ENCODE measurements at places on chromosomes 1 and 21.
A peak's percentile ranks its signal among the peaks of the same experiment; 100 is the strongest.

DNA sequence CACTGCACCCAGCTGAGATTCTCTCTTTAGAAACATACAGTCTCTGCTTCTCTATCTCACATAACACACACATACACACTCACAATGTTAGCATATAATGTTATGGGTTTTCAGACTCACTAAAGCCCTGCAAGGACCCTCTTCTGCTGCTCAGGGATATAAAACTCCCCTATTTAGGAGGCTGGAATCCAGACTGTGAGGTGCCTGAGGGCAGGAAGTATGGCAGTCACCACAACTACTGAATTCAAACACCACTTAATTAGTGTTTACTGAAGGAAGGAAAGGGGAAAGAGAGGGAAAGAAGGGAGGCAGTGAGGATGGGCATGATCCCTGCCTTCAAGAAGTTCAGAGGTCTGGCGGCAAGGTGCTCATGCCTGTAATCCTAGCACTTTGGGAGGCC lies 7.8 kb upstream of the CDK18 start:
- DNase-seq: no peak

- DNase-seq: no peak
Observed at GRCh38 chr1:198083549-198083948, 73.2 kb upstream of the NEK7 start.

DNA sequence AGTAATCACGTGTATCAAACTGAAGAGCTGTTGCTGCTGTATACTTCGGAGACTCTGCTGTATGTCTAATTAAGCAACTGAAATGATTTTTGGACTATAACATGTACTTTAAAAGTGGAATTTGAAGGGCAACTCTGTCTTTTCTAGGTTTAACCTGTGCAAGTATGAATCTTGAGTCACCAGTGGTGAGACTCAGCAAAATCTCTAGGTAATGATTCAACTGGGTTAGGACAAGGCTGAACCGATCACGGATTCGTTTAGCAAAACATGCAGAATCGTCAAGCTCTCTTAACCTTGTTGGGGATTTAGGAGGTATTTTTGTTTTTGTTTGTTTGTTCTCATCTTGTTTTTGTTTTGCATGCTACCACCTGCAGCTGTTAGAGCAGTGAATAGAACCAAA lies 149.6 kb downstream of the CYYR1 start:
- DNase-seq: no peak

GRCh38 chr21:26732432-26733221 lies 112.6 kb downstream of the ADAMTS1 start:
- peak; percentile 4 for DNase-seq

- DNase-seq: no peak
Observed at GRCh38 chr1:227919906-227920305, 27.8 kb downstream of the WNT9A start.

DNA sequence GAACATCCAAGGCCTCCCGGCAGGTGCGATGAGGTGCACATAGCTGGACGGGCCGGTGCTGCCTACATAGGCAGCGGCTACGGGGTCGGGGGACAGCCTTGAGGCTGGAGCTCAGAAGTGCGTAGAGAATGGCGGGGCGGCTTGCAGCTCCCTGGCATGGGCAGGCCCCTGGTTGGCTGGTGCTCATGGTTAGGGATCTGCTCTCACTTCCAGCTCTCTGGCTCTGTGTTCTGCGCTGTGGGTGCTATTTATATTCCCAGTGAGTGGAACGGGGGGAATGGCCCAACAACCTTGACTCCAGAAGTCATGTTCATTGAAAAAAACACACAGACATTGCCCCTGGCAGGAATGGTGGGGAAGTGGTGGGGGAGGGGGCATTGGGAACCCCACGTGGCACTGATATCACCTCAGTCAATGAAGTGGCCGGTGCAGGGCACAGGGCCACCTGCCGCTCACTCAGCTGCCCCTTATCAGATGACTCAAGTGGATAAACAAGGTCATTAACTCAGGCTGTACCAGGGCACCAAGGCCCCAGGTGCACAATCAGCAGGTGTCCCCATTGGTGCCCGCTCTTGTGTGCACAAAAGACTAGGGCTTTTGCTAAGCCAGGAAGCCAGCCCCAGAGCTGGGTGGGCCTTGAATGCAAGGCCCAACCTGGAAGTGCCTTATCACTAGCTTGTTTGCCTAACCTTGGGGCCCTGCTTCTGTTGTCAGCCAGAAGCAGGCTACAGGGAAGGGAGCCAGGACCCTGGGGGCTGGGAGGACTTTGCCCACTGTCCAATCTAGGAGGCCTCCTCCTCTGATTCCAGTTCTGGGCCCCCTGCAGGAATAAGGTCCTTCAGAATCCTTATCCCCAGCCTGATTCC lies at the start of gene NR0B2:
Gene NR0B2 (minus strand): TSS at position 222 of the 866 bp plus-strand sequence. CDS start 35 bp downstream, at position 187.
- no peak for DNase-seq

GRCh38 chr1:209875515-209875914 lies 47.7 kb downstream of the UTP25 start:
- DNase-seq: no peak

DNA sequence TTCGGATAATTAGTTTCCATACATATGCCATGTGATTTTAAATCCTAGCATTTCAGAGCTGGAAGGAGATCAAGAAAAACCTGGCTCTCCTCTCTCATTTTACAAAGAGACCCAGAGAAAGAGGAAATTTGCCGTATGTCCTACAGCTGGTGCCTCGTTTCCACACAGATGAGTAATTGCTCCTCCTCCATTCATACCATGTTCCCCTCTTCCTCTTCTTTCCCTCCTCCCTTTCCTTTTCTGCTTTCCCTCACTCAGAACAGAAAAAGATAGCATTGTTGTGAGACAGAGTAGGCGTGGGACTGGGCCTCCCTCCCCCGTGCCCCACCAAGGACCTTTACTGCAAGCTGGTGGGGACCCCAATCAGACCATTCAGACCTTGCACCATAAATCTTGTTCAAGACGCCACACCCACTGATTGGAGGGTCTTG lies 13.7 kb upstream of the SLC44A3 start:
- no peak for DNase-seq

DNA sequence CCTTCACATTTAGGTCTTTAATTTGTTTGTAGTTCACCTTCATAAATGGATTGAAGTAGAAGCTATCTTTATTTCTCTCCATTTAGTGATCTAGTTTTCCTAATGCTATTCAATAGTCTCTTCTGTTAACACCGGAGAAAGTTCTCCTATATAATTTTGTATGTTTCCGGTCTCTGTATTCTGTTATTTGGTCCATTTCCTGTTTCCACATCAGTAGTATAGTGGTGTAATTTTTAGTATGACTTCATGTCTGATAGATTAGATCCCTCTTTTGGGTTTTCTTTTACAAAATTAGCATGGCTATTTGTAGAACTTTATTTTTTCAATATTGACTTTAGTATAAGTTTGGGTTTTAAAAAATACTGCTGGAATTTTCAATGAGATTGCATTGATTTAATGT lies 41.6 kb upstream of the PKP1 start:
- DNase-seq: no peak

DNA sequence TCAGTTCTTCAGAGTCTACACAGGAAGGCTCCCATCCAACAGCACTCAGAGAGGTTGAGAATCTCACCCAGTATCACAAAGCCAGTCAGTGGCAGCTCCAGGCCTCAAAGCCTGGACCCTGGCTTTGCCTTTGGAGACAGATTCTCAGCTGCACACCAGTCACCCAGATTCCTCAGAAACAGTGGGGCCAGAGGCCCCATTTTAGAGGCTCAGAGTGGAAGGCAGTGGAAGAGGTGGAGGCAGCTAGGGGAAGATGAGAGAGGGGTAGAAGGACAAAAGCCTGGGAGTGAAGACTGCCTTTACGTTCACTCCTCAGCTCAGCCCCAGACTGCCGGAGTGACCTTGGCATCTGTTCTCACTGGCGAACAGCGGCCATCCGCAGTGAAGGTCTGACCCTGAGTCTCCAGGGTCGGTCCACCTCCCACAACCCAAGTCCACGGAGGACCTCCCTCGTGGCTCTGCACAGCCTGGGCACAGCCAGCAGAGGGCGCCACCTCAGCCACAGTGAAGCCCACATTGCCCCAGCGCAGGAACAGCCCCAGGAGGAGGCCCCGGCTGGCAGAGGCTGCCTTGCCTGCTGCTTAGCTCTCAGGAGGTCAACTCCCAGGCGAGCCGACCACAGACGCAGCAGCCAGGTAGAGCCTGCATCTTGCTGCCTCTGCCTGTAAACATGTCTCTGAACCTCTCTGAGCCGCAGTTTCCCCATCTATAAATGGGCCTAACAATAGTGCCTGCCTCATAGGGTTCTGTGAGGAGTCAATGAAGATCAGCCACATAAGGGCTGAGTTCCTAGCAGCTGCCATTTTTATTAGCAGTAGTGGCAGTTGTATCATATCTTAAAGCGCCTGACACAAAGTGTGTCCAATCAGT lies 5.9 kb upstream of the FNDC5 start:
- DNase-seq: peak; percentile 25

DNA sequence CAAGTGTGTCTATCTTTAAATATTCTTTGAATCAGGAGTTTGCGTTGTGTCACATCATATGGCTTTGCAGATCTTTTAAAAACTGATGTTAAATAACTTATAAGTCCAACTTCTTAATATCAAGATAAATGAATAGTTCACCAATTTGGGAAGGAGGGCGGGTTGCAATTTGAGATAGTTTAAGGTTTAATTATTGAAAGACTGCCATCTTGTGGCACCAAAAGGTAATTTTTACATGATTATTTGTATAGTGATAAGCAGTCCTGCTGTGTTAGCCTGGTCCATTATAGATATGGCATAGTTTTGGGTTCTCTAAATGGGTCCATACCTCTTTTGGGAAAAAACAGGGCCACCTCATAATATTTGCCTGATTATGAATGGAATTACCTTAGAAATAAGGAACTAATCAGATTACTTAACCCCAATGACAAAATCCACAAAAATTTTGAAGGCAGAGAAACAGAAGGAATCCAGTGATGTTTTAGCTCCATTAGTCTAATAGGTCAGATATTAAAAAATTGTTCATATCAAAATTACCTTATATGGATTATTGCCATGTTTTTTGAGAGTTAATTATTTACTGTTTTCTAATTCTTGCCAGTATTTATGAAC lies 64.3 kb downstream of the PRKAA2 start:
- no peak for DNase-seq

GRCh38 chr1:244207042-244207934 lies 156.2 kb downstream of the ZBTB18 start:
- DNase-seq: no peak

GRCh38 chr1:180969434-180969833 lies 53.2 kb downstream of the STX6 start:
- no peak for DNase-seq

GRCh38 chr21:43362915-43363314 lies 64.0 kb downstream of the SIK1 start:
- DNase-seq: no peak

GRCh38 chr1:211487672-211488208 lies 4.2 kb downstream of the RD3 start:
- no peak for DNase-seq
